CD4-positive, alpha-beta T cell treated with Interleukin-17A for 4 hours (primary cell): ENCODE measurements at places on chromosomes 11 and 22.

DNA sequence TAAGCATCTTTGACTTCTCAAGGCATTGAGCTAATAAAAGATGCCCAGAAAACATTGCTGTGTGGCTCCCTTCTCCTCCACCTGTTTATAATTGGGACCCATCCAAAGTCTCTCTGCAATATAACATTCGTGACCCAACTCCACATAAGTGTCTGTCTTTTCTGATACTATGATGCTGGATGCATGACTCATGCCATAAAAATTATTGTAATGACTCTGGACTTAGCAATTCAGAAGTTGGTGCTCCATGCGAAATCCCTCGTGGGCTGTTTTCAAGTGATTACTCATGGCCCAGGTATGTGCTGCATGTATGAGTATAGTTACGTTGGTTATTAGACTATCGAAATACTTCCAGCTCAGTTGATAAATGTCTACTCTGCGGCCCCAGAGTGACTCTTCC lies 11.7 kb downstream of the FJX1 start:
- no peak for DNase-seq

DNA sequence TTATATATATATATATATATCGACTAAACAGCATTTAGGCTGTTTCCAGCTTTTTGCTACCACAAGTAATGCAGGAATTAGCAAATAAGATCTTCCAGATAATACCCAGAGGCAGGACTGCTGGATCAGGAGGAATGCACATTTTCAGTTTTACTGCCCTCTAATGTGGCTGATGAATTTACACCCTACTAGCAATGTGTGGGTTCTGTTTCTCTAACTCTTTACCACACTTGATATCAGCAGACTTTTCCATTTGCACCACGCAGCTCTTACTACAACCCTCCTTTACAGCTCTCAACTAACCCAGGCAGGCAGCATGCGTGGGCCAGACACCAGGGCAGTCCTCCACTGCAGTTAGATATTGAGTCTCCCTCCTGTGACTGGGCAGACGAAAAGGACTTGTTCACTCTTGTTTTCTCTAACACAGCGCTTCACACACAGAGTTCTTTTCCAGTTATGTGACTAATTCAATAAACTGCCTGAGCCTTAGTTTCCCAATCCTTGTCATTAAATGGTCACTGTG lies 67.7 kb downstream of the IGLL5 start:
- DNase-seq: no peak

- no peak for DNase-seq
Measured at GRCh38 chr11:113141010-113141409, 173.4 kb upstream of the TTC12 start.

- DNase-seq: no peak
Measured at GRCh38 chr11:15851051-15851498, 505.3 kb downstream of the SOX6 start.

- no peak for DNase-seq
Measured at GRCh38 chr11:111605681-111606080, 3.4 kb downstream of the SIK2 start.

- no peak for DNase-seq
Measured at GRCh38 chr22:42994917-42995562, 19.9 kb downstream of the PACSIN2 start.

DNA sequence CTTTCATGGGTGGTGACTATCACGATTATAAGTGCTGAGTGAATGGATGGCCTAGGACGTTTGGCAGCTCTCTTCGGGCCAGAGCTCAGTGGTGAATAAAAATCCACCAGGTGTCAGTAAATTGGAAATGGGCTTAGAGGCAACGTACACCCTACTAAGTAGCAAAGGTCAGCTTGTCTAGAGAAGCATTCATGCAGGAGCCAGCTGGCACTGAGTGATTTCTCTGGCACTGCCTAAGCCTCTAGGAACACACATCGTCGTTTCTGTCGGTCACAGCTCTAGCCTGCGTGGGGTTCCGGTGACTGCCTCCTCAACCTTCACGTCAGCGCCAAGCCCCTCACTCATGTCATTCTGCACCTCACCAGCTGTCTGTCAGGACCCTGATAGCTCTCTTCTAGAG lies 192.4 kb upstream of the NTM start:
- DNase-seq: no peak

DNA sequence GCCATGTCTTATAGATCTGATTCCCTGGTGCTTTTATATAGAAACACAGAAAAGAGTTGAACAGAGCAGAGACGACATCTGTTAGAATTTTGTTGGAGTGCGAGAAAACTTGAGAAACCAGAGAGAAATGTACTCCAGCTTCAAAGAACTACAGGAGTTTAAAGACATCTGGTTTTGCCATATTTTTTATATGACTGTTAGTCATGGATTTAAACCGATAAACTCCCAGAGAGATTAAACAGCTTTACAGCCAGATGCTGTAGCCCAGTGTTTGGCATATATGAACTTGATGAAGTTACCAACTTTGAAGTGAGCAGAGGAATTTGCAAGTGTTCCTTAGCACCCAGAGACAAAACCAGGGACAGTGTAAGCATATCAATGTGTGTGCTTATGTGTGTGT lies 1083.1 kb downstream of the LRRC4C start:
- no peak for DNase-seq

- peak; percentile 38 for DNase-seq
Measured at GRCh38 chr22:47213571-47214230, 451.3 kb downstream of the TBC1D22A start.

- DNase-seq: no peak
Measured at GRCh38 chr11:6273188-6273587, 13.6 kb downstream of the CCKBR start.

- no peak for DNase-seq
Measured at GRCh38 chr11:69635804-69636511, 5.0 kb upstream of the CCND1 start.
